ENCODE measurements at places on chromosomes 12 and 14.

- DNase-seq: no peak
These were observed 81.2 kb upstream of the ETV6 start for GRCh38 chr12:11568155-11568761.

GRCh38 chr12:116879509-116880212 lies 1.6 kb downstream of the HRK start:
- DNase-seq: no peak

DNA sequence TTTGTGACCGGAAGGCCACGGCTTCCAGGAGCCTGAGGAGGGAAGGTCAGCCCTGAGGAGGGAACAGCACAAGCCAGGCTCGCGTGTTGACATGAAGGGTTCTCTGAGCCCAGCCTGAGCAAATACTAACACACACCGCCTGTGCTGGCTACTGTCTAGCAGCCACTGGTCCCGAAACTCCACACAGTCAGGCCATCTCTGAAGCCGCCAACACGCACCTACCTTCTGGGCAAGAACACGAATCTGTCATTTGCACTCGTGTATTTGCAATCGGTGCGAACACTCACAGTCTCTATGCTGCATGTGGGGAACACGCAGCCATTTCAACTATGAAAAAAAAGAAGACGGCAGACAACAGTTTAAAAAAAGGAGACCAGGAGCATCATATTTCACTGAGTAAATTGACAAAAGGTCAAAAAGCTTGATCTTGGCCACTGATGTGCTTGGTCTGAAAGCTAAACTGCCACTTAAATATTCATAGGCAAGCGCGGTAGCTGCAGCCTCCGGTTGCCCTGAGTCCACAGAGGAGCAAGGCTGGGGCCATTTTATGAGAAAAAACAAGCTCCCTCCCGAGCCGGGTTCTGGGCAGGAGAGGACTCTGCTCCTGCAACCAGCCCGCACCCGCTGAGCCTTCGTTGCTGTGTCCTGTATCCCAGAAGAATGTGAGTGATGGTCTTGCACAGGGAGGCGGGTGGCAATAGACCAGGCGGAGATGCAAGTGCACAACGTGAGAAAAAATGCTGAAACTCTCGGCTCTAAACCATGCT lies 57.8 kb downstream of the RIMBP2 start:
- DNase-seq: no peak

- DNase-seq: no peak
These were observed 309.4 kb downstream of the BTG1 start for GRCh38 chr12:91836264-91836663.

- DNase-seq: no peak
These were observed 230.9 kb upstream of the LRIG3 start for GRCh38 chr12:59151243-59151642.

GRCh38 chr14:37623426-37623951 lies 28.1 kb downstream of the TTC6 start:
- DNase-seq: peak; percentile 97

- no peak for DNase-seq
These were observed 92.0 kb downstream of the FBXL14 start for GRCh38 chr12:1502379-1502720.

DNA sequence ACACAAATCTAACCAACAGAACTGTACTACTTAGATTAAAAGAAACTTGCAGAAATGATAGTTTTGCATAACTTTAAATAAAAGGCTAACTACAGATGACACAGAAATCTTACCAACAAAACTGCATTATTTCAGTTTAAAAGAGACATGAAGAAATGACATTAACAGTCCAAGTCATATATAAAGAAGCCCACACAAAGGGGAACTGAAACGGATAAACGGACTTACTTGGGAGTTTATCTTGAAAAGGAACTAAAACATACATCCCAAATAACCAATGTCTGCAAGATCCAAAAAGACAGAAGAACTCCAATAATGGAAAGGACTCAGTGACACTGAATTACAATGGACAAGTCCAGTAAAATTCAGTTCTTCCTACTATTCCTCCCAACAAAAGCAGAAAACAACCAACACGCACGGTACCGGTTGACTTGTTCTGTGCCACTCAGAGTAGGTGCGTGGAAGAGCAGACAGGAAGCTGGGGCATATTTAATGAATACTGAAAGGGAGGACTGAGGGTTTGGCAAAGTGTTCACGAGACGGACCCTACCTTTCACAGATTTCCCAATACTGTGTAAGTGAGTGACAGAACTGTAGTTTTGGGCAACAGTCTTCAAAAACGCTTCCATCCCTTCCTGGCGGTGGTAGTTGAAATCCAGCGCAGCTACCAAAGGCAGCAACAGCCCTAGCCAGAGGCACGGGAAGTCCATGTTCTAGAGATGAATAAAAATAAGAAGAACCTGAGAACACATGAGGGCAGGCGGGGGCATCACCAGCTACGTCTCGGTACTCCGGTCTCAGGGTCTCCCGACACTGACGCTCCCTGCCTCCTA lies 627 bp downstream of the CPM start:
- peak; percentile 32 for DNase-seq

GRCh38 chr12:45416126-45416525 lies 200.2 kb downstream of the ANO6 start:
- no peak for DNase-seq

DNA sequence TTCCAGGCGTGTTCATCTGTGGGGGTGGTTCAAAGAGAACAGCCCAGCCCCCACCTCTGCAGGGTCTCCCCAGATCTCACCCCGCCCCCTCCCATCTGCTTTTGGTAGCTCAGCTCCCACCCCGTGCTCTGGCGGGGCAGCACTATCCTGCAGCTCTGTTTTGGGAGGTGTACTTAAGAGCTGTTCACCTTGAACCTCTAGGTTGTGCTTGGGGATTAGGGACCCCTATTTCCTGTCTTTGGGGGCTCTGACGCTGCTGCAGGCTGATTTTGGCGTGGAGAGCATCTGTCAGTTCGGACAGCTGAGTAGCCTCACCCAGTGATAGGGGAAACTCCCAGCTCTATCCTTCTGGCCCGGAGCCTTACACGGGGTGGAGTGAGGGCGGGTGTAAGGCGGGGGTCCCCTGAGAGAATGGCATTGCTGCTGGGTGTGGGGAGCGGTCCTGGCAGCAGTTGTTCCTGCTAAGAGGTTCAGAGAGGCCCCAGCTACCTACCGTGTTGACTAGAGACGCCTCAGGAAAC lies 765 bp downstream of the TMEM120B start:
- DNase-seq: no peak

DNA sequence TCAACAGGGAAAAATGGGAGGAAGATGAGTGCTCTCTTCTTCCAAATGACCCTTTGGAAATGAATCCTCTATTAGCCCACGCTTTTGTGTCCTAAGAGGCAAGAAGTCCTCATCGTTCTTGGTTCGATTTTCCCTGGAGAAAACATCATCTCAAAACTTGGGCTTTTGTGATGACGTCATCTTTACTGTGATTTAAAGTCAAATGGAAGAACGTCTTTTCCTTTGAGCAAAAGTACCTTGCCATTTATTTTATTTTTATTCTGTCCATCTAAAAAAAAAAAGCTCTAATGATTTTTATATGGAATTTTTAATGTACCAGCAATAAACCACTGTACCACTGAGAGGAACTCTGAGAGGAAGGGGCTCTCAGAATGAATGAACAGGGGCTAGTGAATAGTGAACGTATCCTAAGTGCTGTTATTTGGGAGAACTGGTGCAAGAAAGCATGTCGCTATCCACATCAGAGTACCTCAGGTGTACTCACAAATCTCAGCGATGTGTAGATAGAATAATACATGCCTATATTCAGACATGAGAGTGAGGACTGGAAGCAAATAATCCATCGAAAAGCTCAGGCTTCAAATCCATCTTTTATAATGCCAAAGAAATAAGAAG lies 124.8 kb downstream of the HMGA2 start:
- no peak for DNase-seq

- DNase-seq: no peak
These were observed 37.9 kb downstream of the SLC38A1 start for GRCh38 chr12:46230983-46231382.

DNA sequence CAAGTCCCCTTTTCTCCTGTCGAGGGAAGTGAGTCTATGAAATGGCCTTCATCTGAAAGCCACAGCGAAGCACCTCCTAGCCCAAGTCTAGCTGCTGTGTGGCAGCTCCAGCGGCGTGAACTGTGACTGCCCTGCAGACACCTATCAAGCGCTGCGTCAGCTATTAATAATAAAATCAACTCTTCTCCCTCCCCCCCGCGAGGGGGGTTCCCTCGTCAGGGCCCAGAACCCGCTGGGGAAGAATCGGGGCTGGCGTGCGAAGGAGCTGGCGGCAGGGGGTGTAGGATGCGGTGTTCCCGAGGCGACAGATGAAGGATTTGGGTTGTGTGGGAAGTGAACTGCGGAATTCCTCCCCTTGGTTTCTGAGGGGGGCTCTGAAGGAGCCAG lies 662 bp upstream of the ATP2A2 start:
- DNase-seq: peak; percentile 67

- DNase-seq: no peak
These were observed 413.0 kb downstream of the AEBP2 start for GRCh38 chr12:19852100-19852855.

DNA sequence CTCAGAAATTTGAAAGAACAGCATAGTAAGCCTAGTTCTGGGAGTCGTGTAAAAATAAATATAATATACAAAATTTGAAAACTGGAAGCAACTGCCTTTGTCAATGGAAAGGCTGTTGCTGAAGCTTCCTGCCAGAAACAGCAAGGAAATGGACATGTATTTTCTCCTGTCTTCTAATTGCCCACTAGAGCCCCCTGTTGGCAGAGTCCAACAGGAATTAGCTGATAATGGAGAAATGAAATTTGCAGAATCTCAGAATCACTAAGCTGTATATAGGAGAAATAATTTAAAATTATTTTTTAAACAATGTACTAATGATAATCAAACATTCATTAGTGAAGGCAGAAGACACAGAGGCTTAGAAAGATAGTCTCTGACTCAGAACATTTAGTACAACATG lies 414.8 kb downstream of the SLC6A15 start:
- DNase-seq: no peak

- no peak for DNase-seq
These were observed 498.7 kb downstream of the TMEM121 start for GRCh38 chr14:106024983-106025604.

GRCh38 chr14:91390165-91390778 lies 27.3 kb downstream of the CCDC88C start:
- DNase-seq: no peak

- DNase-seq: no peak
These were observed 101.2 kb downstream of the PEBP1 start for GRCh38 chr12:118237052-118237665.

DNA sequence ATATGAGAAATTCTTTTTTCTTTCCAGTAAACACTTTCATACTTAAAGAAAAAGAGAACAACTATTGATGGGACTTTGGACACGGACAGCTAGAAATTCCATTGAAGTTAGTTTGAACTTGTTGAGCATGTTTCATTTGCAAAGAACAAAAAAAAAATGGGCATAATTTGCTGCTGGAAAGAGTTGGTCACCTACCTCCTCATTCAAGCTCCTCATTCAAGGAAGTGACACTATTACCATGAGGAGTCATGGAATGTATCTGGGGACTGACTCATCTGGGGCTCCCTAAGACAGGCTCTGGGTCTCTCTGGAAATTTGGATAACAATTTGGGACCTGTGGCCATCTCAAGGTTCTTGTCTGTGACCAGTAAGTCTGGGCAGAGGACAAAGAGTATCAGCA lies 50.4 kb downstream of the KICS2 start:
- peak; percentile 56 for DNase-seq

DNA sequence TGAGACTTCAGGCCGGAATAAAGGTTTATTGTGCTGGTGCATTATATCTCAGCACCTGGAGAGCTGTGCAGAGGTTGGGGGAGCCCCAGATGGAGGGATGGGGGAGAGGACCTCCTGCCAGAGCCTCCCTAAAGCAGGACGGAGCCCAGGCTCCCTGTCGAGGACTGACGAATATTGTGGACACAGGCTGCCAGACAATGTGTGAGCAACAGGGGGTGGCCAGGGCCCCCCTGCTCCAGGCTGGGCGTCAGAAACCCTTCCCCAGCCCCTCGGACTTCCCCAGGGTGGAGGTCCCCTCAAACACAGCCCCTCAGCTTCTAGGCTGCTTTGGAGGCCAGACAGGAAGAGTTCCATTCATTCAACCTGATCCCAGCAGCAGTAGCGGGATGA lies 8.0 kb downstream of the TMEM119 start:
- DNase-seq: no peak

GRCh38 chr14:70193396-70193795 lies 4.6 kb upstream of the SLC8A3 start:
- no peak for DNase-seq

- DNase-seq: no peak
These were observed 25.4 kb downstream of the CGRRF1 start for GRCh38 chr14:54535126-54535525.

GRCh38 chr12:26196421-26196716 lies 996 bp downstream of the SSPN start:
- DNase-seq: peak; percentile 6

GRCh38 chr14:37623971-37624370 lies 28.5 kb downstream of the TTC6 start:
- DNase-seq: peak; percentile 91

GRCh38 chr12:124758266-124759220 lies 105.1 kb downstream of the SCARB1 start:
- no peak for DNase-seq

- DNase-seq: no peak
These were observed 8.3 kb downstream of the ADGRD1 start for GRCh38 chr12:130961921-130962451.

DNA sequence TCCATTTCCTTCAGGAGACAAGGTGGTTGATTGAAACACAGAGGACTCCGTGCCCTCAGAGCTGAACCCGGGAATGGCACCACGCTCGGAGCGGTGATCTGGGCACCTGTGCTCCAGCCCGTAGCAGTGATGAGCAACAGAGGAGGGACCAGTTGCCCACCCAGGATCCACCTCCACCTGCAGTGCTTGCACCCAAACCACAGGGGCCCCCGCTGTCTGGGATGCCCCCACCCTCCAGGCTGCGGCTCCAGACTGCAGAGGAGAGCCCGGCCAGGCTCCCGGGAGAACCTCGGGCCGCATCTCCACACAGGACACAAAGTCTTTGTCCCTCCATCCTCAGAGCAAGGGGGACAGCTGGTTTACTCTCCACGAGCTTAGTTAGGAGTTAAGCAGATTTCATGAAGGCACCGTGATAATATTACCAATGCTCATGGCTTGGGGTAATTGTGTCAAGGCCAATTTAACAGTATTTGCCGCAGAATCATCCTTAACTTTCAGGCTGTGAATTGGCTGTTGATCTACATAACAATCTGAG lies 100.6 kb downstream of the TNFAIP2 start:
- no peak for DNase-seq

DNA sequence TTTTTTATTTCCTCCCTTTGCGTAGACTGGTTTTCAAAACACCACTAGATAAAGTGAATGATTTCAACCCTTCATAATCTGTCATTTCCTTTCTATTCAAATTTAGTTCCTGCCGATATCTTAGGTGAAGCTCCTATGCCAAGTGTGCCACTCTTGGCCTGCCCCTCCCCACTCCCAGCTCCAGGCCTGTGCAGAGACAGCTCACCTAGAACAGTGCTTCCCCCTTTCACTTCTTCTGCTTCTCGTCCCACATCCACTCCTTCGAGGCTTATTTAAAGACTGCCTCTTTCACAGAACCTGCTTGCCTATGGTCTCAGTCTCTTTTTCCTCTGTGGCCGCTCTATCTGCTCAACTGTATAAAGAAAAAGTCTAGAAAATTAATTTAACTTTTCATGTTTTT lies 473.8 kb downstream of the RAD51B start:
- DNase-seq: no peak

- no peak for DNase-seq
These were observed 57.0 kb upstream of the NPFF start for GRCh38 chr12:53564278-53564677.

Measured in mammary epithelial cell (primary cell).